ENCODE measurements at places on chromosomes 5 and 9.

GRCh38 chr5:131513780-131514179 lies 121.2 kb downstream of the RAPGEF6 start:
- DNase-seq: no peak

DNA sequence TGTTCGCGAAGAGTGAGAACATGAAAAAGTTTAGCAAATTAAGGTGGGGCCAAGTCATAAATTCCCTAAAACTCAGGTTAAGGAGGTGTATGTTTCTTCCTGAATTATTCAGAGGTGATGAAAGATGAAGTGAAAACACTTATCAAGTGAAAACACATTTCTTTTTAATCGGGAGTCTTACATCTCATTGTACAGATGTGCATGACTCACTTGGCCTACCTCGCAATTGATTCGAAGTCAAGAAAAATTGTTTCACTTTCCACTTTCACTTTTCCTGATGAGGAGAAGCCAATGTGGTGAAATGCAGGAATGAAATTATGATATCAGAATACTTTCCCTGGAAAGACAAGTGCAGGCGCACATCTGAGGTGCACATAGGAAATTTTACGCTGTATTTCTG lies 78.7 kb downstream of the SLC25A46 start:
- no peak for DNase-seq

DNA sequence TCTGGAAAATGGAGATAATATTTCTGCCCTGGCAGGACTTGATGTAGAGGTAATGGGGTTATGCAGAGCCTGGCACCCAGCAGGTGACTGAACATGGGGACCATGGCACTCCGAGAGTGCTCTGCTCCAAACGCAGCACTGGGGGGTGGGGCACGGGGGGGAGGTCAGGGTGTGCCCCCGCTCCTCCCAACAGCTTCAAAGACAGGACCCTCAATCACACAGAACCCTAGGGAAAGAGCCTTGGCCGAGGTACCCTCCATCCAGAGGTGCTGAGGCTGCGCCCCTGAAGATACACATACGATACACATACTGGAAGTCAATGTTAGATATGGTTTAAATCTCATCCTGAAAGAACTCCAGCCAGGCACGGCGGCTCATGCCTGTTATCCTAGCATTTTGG lies 26.6 kb upstream of the CEP72 start:
- DNase-seq: no peak

DNA sequence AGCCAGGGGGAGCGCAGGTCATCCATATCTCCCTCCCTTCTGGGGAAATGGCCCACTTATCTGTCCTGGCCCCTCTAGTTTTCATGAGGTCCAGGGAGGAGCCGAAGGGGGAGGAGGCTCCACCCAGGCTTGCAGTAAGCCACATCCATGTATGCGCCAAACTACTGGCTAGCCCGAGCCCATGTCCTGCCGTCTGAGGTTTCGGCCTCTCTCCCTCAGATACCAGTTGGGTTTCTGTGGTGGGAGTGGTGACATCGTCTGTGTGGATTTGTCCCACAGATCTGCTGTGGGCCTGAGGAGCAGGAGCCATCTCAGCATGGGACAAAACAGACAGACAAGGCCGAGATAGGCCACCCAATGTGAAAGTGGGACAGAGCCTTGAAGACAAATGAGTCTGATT lies 78.3 kb upstream of the ORM1 start:
- no peak for DNase-seq

GRCh38 chr5:1513326-1514026 lies 10.3 kb downstream of the LPCAT1 start:
- DNase-seq: no peak

GRCh38 chr5:154103233-154103632 lies 64.5 kb downstream of the MFAP3 start:
- no peak for DNase-seq

- no peak for DNase-seq
Measured at GRCh38 chr5:121873409-121873808, 21.7 kb downstream of the FTMT start.

GRCh38 chr5:173613433-173614159 lies 2.9 kb downstream of the BOD1 start:
- no peak for DNase-seq

- DNase-seq: no peak
Measured at GRCh38 chr9:121871431-121872025, 220.1 kb downstream of the DAB2IP start.

- no peak for DNase-seq
Measured at GRCh38 chr9:93149361-93149760, 15.3 kb upstream of the NINJ1 start.

DNA sequence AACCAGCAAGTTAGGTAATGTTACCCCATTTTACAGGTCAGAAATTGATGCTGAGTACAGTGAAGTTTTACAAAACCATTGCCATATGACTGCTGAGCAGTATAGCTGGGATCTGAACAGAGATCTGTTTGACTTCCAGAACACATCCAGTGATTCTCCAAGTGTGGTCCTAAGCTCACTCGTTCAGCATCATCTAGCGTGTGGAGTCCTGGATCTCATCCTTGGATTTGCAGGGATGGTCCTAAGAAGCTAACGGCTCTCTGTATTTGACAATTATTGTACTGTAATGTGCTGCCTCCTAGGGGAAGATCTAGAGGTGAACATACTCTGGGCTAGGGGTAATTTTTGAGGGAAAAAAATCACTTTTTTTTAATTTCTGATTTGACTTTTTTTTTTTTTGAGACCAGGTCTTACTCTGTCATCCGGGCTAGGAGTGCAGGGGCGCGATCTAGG lies 1.4 kb downstream of the SLC26A2 start:
- DNase-seq: no peak

- DNase-seq: no peak
Measured at GRCh38 chr5:145237843-145238242, 597.3 kb downstream of the PRELID2 start.

- DNase-seq: no peak
Measured at GRCh38 chr5:177494346-177495195, 2.8 kb downstream of the PDLIM7 start.

All from stimulated activated CD4-positive, alpha-beta T cell treated with anti-CD3 and anti-CD28 coated beads, Interleukin-1b, Interleukin-23, amount 100 ng/mL, for 24 hours (primary cell).